Testis (tissue), 5 donors: ENCODE measurements at places on chromosomes 16 and 17.

- no peak for DNase-seq
Observed at GRCh38 chr16:48491517-48491916, 106.3 kb upstream of the SIAH1 start.

GRCh38 chr17:41814195-41814594 is 1.4 kb downstream of the FKBP10 start:
- no peak for DNase-seq

- DNase-seq, result no peak
Observed at GRCh38 chr16:23876256-23876896, 40.6 kb downstream of the PRKCB start.

DNA sequence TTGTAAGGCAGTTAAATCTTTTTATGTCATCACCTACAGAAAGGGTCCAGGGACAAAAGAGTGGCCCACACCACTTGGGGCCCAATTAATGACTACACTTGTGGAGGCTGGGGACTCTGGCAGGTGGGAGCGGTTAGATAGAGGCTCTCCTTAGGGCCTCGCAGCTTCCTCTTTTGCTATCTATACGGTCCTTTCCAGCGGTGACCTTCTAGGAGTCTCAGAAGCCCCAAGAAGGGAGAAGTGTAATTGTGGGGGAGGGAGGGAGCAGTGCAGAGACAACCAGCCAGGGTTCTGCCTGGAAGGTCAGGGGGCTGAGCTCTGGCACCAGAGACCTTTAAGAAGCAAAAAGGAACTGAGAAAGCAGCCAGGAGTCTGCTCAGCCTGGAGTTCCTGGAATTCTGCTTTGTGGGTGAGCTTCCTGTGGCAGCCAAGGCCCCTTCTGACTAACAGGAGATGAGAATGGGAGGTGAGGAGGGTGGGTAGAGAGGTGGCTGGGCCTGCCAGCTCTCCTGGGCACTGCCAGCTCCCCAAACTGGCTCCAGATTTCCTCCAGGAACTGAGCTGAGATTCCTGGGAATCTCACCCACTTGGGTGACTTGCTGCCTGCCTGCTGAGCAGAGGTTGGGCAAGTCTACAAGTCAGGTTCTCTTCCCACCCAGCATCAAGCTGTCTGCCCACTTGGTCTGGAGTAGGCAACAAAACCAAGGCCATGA is 16.3 kb upstream of the MAP3K14 start:
- DNase-seq, result no peak

- no peak for DNase-seq
Observed at GRCh38 chr17:1957037-1957436, 68.1 kb downstream of the RTN4RL1 start.

DNA sequence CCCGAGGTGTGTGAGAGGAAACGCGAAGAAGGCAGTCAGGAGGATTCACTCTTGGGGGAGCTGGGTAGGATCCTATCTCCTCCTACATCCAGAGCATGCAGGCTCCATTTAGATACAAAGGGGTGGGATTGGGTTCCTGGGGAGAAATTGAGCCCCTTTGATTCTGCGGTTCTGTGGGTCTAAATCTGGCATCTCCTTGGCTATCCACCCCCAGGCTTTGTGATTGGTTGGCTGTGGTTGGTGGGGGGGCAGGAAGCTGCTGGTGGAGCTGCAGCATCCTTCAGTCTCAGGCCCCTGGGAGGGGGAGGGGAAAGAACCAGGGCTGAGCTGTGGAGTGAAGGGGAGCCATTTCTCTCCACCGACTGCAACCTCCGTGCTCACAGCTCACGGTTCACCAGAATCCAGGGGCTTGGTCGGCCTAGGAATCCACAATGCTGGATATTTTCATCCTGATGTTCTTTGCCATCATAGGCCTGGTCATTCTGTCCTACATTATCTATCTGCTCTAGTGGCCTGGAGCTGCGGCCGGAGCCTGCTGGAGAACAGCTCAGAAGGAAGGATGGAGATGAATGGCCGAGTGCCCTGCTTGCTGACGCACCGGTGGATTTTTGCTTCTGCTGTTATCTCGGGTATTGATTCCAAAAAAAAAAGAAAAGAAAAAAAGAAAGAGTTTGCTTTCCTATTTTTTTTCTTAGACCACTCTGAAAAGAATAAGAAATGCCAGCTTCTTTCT is at the start of gene LASP1NB:
Gene LASP1NB, plus strand, starts transcription at position 352 of the 733 bp plus-strand sequence.
- DNase-seq, result peak; percentile 26

DNA sequence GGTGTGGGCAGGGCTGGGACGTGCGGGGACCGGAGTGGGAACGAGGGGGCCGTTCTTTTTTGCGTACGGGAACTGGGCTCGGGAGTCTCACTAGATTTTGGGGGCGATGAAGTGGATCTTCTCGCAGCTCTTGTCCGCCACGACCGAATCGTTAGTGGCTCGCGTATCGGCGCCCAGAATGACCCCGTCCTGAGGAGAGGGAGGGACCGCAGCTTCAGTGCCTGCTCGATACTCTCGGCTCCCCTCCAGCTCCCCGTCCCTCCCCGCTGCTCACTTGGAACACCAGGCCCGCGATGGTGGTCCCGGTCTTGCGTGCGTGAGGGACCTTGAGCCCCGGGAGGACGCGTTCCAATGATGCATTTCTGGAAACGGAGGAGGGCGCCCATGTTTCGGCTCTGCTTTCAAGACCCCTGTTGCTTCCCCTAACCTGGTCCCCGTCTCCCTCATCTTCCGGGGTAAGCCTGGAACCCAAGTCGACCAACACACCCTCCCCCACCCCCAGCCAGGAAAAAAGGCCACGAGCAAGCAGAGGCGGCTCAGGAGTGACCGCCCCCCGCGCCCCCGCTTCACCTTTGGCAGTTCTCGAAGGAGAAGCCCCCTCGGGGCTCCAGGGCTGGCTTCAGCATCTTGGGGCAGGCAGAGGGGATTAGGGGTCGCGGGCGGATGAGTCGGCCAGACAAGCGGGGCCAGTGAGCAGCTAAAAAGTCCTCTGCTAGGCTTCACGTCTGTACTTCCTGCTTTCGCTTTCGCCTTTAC is at the start of gene PSMB10:
Gene PSMB10, minus strand, starts transcription at position 727 of the 756 bp plus-strand sequence. Its CDS starts 101 bp downstream, at position 626.
- peak; percentile 73 for DNase-seq

DNA sequence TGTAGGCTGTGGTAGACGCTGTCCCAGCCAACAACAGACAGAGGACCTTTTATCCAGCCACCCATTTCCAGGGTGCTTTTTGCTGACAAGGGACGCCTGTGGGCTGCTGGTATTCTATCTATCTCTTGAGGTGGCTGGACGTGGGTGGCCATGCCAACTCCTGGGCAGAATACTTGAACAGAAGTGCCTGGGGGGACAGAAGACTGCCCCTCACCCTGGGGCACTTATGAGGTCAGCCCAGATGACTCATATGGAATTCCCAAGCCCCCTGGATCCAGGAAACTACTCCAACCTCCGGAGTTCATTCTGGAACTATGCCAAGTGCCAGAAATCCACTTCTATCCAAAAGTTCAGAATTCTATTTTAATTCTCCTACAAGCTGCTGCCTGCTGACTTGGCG is 61.3 kb downstream of the CDRT4 start:
- DNase-seq, result no peak

DNA sequence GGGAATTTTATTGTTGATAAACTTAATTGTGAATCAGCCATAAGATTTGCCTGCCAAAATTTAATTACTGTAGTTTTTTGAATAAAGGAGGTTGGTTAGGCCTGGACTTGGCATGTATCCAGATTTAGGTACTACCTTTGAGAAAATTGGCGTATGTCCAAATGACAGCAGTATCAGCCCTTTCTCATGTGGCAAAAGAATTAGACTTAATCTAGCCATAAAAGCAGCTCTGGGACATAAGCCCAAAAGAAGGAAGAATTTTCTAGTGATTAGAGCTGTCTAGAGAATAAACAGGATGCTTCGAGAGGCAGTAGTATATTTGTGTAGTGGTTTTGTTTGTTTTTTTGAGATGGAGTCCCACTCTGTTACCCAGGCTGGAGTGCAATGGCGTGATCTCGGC is 27.7 kb downstream of the PPM1E start:
- no peak for DNase-seq

DNA sequence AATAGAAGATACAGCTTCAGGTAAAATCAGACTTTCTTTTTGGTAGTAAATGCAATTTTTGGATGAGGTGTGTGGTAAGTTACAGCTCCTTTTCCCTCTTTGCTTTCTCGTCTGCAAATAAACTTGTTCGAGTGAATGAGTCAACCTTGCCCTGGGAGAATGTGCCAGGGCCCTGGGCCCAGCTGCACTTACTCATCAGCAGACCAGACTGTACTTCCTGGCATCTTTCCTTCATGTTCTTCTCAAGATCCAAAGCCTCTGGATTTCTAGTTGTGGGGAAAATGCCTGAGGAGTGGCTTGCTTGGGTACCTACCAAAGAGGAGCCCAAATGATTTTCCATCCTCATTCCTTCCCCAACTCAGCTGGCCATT is 5.4 kb upstream of the G6PC1 start:
- peak; percentile 47 for DNase-seq

GRCh38 chr17:79809530-79810129 is 12.8 kb upstream of the CBX8 start:
- no peak for DNase-seq
